ENCODE measurements at places on chromosomes 13 and 19.

GRCh38 chr19:1248139-1248785, at the start of gene MIDN:
MIDN (plus strand) TSS chr19:1248583; CDS start chr19:1250297, 1,714 bp downstream.
- peak; percentile 92 for DNase-seq

GRCh38 chr13:43783820-43784219, 3.0 kb downstream of the ENOX1 start:
- DNase-seq, result no peak

- no peak for DNase-seq
These were observed 600 bp upstream of the ZNF226 start for GRCh38 chr19:44164327-44164672.

DNA sequence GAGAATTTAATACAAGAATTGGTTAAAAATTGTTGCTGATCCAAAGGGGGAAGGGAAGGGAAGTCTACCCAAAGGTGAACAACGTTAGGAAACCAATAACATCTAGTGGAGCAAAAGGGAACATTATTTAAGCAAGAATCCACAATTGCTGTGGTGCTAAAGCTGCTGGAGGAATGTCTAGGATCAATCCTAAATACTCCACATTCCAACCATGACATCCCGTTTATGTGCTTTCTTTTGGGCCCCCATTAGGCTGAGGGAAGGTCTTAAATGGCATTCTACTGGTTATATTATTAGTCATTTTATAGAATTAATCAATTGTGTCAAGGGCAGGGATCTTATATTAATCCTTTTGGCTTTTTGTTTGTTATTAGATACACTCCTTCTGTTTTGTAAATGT, 39.9 kb upstream of the VWA8 start:
- DNase-seq, result no peak

DNA sequence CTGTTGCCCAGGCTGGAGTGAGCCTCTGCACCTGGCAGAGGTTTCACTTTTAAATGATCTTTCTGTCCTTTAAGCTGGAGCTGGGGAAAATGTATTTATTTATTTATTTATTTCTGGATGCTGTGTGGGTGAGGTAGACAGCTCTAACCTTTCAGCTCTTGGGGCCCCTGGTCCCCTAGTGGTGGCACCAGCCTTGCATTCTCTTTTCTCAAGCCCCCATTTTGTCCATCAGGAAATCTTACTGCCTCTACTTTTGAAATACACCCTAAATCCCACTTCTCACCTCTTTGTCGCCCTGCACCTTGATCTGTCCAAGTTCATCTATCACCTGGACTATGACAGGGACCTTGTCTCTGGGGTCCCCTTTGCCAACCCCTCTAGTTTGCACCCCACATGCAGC, 2.1 kb upstream of the B9D2 start:
- no peak for DNase-seq

- DNase-seq, result no peak
These were observed 212.2 kb downstream of the ENOX1 start for GRCh38 chr13:43574605-43575004.

DNA sequence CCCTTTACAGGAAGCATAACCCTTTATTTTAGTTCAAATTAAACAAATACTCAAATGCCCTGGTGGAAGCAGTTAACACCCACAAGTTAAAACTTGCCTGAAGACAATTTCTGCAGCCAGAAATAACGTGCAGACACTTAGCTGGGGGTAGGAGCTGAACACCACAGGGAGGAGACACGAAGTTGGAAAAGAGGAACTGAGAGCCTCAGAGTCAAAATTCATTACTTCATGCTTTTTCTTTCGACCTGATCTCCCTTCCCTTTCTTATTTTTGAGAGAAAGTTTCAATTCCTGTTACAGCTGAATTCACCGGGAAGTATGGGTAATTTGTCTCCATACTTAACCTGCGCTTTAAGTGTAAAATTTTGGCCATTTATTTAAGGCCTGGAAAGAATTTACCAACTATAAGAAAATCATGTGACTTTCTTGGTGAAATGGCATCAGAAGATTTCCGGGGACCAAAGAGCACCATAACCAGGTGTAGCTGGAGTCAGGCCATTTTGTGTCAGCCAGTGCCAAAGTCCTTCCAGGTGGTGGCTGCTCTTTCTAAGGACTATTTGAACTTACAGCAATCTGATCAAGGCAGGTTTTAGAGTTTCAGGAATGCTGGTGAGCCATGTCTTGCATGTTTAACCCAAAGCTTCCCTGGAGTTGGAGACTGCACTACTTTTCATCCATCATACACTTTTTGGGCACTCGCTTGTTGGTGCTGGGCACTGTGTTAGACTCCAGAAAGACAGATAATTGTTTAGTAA, 46.5 kb upstream of the RCBTB2 start:
- DNase-seq, result no peak

DNA sequence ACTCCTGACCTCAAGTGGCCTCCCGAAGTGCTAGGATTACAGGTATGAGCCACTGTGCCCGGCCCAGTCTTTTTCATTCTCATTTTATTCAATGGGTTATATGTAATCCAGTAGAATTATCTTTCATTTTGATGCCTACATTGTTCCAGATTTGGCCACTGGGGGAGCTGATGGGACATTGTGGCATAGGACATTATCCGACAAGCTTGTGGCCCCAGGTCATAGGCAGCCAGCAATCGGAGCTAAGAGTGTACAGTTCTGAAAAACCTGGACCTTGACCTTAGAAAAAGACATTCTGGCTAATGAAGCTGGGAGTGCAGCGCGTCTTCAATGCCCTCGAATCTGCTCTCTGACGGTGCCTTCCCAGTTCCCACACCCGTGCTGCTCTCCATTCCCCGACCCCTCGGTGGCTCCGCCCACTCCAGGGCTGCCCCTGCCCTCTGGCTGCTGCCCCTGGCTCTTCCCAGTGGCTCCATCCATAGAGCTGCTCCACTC, 108.7 kb downstream of the TEX29 start:
- no peak for DNase-seq

Measured in ascending aorta (tissue), 2 donors.